ENCODE measurements at places on chromosomes 1 and 21. TPM values are rescaled to one million over a fixed set of nuclear protein-coding genes. Genes with fewer than 3 reads are reported as not detected.

DNA sequence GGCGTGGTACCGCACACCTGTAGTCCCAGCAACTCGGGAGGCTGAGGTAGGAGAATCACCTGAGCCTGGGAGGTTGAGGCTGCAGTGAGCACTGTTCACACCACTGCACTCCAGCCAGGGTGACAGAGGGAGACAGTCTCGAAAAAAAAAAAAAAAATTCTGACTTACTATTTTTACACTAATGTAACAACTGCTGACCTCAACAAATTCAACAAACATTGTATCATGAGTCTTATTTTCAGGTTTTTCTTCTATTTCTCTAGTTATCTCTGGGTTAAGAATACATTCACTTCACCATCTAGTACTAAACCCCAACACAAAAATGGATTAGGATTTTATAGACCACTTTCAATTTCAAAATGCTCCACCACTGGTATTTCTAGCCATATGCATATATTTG lies 72.9 kb downstream of the UBR4 start:
- DNase-seq: no peak

DNA sequence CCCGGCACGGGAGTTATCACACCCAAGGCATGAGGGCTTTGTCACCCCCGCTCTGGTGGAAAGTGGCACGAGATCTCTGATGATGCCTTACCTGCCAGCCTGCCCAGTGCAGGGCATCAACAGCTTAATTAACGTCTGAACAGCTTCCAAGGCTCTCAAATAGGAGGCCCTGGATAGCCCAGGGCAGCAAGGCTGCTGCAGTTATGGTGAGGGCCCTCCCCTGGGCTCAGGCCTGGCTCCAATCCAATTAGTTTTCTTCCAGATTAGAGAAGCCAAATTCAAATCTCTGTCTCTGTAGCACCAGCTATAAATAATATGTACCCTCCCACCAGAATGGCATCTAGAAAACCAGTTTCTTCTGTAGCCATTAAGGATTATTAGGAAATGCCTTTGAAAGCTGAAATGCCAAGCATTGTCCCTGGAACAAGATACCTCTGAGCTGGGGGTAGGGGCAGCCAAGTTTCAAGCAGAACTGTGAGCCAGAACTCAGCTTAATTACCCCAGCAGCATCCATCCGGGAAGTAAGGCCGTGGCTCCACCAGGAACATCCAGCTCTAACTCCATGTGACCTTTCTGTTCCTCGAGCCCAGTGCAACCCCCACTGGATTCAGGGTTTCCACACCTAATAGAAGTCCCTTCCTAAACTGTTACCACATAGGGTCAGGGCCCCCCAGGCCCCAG lies 12.5 kb downstream of the QSOX1 start:
- no peak for DNase-seq

GRCh38 chr1:205772607-205773032 lies 2.7 kb downstream of the RAB29 start:
- DNase-seq: no peak

DNA sequence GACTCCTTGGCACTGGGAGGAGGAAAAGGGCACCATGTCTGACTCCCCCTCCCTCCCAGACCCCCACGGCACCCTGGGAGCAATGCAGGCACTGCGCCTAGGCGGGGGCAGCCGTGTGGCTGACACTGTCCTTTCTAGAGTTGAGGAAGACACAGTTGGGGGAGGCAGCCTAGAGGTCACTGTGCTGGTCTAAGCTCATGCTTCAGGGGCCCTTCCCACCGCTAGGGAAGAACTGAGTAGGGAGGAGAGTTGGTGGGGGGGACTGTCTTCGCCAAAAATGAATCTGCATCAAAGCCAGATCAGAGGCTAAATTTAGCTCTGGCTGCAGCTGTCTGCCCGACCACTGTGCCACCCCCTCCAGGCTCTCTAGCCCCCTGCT lies 3.4 kb downstream of the SEMA6C start:
- DNase-seq: no peak

DNA sequence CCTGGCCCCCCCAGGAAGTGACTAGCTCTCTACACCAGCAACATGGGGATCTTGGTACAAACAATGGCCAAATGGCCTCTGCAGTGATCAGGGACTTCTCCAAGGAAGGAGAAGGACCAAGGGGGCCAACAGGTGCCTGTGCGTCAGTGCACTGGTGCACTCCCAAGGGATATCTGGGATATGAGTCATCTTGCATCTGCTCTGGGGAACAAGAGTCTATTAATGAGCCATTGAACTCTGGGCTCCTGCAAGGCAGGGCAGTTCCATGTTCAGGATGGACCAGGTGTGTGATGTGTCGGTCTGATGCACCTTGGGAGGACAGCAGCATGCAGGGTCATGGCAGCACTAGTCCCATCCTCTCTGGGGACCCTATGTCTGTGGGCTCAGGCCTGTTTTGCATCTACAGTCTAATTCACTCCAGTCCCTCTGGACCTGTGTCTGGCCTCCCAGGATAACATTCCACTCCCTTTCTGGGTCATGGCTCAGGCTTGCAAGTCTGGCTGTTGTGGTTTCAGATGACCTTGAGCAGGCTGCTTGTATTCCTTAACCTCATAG lies 125.3 kb downstream of the TRABD2B start:
- no peak for DNase-seq

- peak; percentile 74 for DNase-seq
These were observed 5.2 kb downstream of the CAPN9 start for GRCh38 chr1:230752407-230752806.

DNA sequence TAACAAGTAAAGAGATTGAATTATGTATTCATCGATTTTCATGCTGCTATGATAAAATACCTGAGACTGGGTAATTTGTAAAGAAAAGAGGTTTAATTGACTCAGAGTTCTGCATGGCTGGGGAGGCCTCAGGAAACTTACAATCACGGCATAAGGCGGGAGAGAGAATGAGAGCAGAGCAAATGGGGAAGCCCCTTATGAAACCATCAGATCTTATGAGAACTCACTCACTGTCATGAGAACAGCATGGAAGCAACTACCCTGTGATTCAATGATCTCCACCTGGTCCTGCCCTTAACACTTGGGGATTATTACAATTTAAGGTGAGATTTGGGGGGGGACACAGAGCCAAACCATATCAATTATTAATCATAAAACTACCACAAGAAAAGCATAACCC lies 3.3 kb upstream of the GBP3 start:
- DNase-seq: no peak

GRCh38 chr1:199272628-199273086 lies 633.8 kb downstream of the PTPRC start:
- no peak for DNase-seq

DNA sequence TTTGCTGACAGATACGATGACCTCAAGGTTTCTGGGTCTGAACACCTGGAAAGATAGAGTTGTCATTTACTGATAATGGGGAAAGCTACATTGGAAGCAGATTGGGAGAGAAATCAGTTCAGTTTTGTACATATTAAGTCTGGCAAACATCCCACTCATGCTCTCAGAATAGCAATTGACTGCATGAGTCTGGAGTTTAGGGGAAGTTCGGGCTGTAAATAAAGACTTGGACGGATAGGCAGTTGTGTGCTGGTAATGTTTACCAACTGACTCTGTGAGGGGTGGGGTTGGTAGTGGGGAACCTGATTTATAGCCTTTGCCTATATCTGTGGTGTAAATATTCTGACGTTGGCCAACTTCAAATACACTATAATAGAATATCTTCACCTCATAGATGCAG lies 4.0 kb downstream of the H6PD start:
- DNase-seq: no peak

- DNase-seq: no peak
These were observed 15.9 kb upstream of the TMEM222 start for GRCh38 chr1:27306071-27306470.

Gene PLA2G4A
- 7.9 TPM for polyA plus RNA-seq

Gene CRYBG2
- polyA plus RNA-seq: 0.65 TPM

Gene MNDA
- 2.5 TPM for polyA plus RNA-seq

Gene GUCA2A
- polyA plus RNA-seq: not detected

Gene SELE
- polyA plus RNA-seq: 0.52 TPM

Gene CLIC6
- polyA plus RNA-seq: 2.3 TPM

Gene CAMK1G
- polyA plus RNA-seq: 5.2 TPM

Data from left kidney (tissue), 8 donors.